Activated T-helper 2 cell treated with anti-CD3 and anti-CD28 coated beads, Interferon-gamma antibody, Interleukin-2, Interleukin-4, amounts not matched to agents 10 μg/mL and 5 μg/mL and 100 μg/mL, durations not matched to agents 14 hours and 24 hours and 36 hours (primary cell): ENCODE measurements at places on chromosomes 5 and 9.

- peaks cover 7% of the 10 kb centered on the region for H3K36me3 ChIP-seq
- H3K27ac ChIP-seq = no peak overlapping the region
- H3K4me3 ChIP-seq = no peak overlapping the region
- no peaks in the 10 kb centered on the region for H3K27me3 ChIP-seq
- no peaks in the 10 kb centered on the region for H3K4me1 ChIP-seq
These were observed 479.5 kb downstream of the SPATA31A7 start for GRCh38 chr9:61669352-61669751.

DNA sequence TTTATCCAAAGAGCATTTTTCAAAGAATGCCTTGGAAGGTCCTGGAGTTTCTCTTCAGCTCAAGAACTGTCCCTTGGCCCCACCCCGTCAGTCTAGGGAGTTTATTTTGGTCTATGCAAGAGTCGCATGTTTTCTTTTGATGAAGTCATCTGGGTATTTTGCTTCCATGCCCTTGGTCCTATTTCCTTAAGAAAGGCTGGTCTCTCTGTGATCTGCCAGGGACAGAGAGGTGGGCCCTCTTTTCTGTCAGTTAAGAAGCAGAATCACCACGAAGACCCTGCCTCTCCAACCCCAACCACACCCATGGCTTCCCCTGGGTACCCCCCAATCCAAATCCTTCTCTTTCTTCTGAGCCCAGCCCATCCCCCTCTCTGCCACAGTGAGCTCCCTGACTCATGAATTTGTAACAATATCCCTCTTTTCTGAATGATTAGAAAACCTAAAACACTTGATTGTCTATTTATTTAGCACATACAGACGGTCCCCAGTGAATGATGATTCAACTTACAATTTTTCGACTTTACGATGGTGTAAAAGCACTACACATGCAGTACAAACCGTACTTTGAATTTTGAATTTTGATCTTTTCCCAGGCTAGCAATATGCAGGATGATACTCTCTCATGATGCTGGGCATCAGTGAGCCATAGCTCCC, 163.5 kb upstream of the ADRA1B start:
- no peaks in the 10 kb centered on the region for H3K27me3 ChIP-seq
- H3K36me3 ChIP-seq = no peaks in the 10 kb centered on the region
- no peaks in the 10 kb centered on the region for H3K4me1 ChIP-seq
- no peak overlapping the region for H3K4me3 ChIP-seq
- no peak overlapping the region for H3K27ac ChIP-seq

- no peaks in the 10 kb centered on the region for H3K36me3 ChIP-seq
- H3K27me3 ChIP-seq = no peaks in the 10 kb centered on the region
- no peaks in the 10 kb centered on the region for H3K4me1 ChIP-seq
- no peak overlapping the region for H3K27ac ChIP-seq
These were observed 414.5 kb upstream of the ZNF608 start for GRCh38 chr5:125160787-125161502.

GRCh38 chr5:131630963-131631350, 4.1 kb downstream of the RAPGEF6 start:
- DNase-seq = no peak
- H3K36me3 ChIP-seq = peaks cover 20% of the 10 kb centered on the region
- H3K27ac ChIP-seq = no peak overlapping the region
- no peaks in the 10 kb centered on the region for H3K27me3 ChIP-seq

GRCh38 chr5:112479418-112479817, 60.3 kb upstream of the EPB41L4A start:
- no peak overlapping the region for H3K27ac ChIP-seq
- H3K4me3 ChIP-seq = no peak overlapping the region
- H3K4me1 ChIP-seq = no peaks in the 10 kb centered on the region
- H3K36me3 ChIP-seq = no peaks in the 10 kb centered on the region
- DNase-seq = no peak
- H3K27me3 ChIP-seq = no peaks in the 10 kb centered on the region

DNA sequence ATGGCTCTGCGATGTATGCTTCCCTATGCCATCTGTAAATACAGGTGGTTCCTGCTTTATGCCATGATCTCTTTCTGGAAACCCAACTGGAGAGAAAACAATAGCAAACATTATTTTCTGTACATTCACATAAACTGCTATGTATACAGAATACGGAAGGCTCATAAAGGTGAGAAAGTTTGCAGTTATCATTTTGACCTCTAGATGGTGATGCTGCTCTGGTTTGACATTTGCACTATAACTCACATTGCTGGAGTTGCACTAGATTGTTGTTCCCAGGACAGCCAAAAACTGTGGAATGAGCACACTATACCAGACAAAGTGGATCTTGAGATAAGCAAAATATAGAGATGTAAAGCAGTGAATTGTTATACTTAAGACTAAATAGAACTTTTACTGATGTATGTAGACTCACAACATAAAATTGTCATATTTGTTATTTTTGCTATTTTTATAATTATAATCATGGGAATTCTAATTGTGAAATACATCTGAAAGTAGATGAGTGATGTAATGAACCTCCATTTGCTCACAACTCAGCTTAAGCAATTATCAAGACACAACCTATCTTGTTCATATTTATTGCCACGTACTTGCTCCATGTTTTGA, 246.5 kb downstream of the PTPRD start:
- no peak for DNase-seq
- no peak overlapping the region for H3K27ac ChIP-seq
- no peaks in the 10 kb centered on the region for H3K27me3 ChIP-seq
- no peaks in the 10 kb centered on the region for H3K36me3 ChIP-seq
- H3K4me3 ChIP-seq = no peak overlapping the region
- H3K4me1 ChIP-seq = no peaks in the 10 kb centered on the region

GRCh38 chr9:37565661-37566618, 10.2 kb downstream of the FBXO10 start:
- DNase-seq = no peak
- no peak overlapping the region for H3K27ac ChIP-seq
- peaks cover 3% of the 10 kb centered on the region for H3K4me1 ChIP-seq
- no peaks in the 10 kb centered on the region for H3K27me3 ChIP-seq

GRCh38 chr5:128591598-128592455, 53.8 kb upstream of the FBN2 start:
- no peak overlapping the region for H3K27ac ChIP-seq
- no peaks in the 10 kb centered on the region for H3K27me3 ChIP-seq
- no peaks in the 10 kb centered on the region for H3K36me3 ChIP-seq
- H3K4me3 ChIP-seq = no peak overlapping the region

DNA sequence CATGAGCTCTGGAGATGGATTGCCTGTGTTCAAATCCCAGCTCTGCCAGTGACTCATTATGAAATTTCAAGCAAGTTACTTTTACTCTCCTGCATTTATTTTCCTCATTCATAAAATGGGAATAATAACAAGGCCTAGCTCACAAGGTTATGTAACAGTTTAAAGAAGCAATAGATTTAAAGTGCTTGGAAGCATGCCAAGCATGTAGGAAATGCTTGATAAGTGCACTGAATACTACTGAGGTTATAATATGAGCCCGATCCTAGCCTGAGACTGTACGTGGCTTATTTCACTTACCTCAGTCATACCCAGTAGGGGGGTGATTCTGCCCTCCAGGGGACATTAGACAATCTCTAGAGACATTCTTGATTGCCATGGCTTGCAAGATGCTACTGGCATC, 734.1 kb upstream of the WWC1 start:
- no peak overlapping the region for H3K27ac ChIP-seq
- H3K36me3 ChIP-seq = no peaks in the 10 kb centered on the region
- H3K4me3 ChIP-seq = no peak overlapping the region
- no peaks in the 10 kb centered on the region for H3K27me3 ChIP-seq
- no peaks in the 10 kb centered on the region for H3K4me1 ChIP-seq

DNA sequence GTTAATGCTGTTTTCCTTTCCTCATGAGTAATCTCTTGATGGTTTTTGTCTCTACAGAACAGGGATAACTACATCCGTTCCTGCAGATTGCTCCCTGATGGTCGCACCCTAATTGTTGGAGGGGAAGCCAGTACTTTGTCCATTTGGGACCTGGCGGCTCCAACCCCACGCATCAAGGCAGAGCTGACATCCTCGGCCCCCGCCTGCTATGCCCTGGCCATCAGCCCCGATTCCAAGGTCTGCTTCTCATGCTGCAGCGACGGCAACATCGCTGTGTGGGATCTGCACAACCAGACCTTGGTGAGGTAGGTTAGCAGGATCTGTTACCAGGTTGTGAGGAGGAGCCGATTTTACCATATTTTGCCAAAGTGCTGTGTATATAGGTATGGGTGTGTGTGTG, 148.2 kb downstream of the TLE4 start:
- DNase-seq = no peak
- H3K36me3 ChIP-seq = peaks cover 50% of the 10 kb centered on the region
- no peak overlapping the region for H3K27ac ChIP-seq
- no peaks in the 10 kb centered on the region for H3K4me1 ChIP-seq
- no peak overlapping the region for H3K4me3 ChIP-seq

DNA sequence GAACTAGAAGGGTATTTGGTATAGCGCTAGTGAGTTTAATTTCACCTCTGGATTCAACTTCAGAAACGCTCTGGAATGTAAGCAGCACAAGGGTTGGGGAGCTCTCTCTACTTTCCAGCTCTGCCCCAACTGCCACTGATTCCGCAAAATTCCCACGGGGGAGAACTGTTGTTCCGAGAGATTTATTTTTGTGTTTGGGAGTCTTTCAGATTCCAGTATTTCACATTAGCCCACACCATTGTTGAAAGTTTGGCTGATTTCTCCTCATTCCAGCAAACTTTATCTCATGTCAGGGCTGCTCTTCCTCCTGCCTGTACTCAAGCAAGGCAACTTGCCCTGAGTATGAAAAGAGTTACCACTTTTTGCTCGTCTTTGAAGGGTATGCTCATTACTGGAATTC, 198.5 kb upstream of the EGFLAM start:
- no peak overlapping the region for H3K4me3 ChIP-seq
- no peaks in the 10 kb centered on the region for H3K4me1 ChIP-seq
- no peaks in the 10 kb centered on the region for H3K27me3 ChIP-seq
- DNase-seq = no peak
- H3K36me3 ChIP-seq = no peaks in the 10 kb centered on the region
- H3K27ac ChIP-seq = no peak overlapping the region

GRCh38 chr9:107970726-107971125, 481.2 kb upstream of the KLF4 start:
- no peaks in the 10 kb centered on the region for H3K4me1 ChIP-seq
- no peaks in the 10 kb centered on the region for H3K36me3 ChIP-seq
- H3K27me3 ChIP-seq = no peaks in the 10 kb centered on the region
- H3K27ac ChIP-seq = no peak overlapping the region

DNA sequence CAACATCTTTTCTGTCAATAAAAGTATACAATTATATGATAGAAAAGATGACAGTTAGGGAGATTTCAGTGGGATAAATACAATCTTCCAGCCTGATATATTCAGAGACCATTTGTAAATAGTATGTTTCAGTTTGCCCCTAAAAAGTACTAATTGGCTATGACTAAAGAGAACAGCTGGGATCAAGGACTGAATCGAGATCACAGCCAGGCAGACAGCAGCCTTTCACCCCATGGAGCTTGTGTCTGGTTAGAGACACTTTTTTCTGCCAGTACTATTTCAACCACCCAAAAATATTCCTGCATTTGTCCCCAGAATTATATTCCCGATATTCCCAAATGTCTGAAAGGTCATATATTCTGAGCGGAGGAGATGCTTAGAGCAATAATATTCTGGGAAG, 577.3 kb upstream of the TLE4 start:
- H3K4me1 ChIP-seq = no peaks in the 10 kb centered on the region
- no peaks in the 10 kb centered on the region for H3K27me3 ChIP-seq
- no peaks in the 10 kb centered on the region for H3K36me3 ChIP-seq
- no peak overlapping the region for H3K4me3 ChIP-seq
